Dermis lymphatic vessel endothelial cell (primary cell): ENCODE measurements at places on chromosomes 12 and 14. TPM values are rescaled to one million over a fixed set of nuclear protein-coding genes. Genes with fewer than 3 reads are reported as not detected.

RAN gene
- 395 and 639 TPM in 2 replicates for total RNA-seq

C14orf132 gene
- total RNA-seq: 3.6 and 8.6 TPM in 2 replicates

UBR7 gene
- total RNA-seq: 39.8 and 52.1 TPM in 2 replicates

FOXG1 gene
- total RNA-seq: not detected in 2 replicates

LRRC10 gene
- not detected in 2 replicates for total RNA-seq

ESRRB gene
- not detected in 2 replicates for total RNA-seq

IAPP gene
- not detected in 2 replicates for total RNA-seq

PLEKHG3 gene
- total RNA-seq: 6.1 and 11.0 TPM in 2 replicates

TPPP2 gene
- not detected in 2 replicates for total RNA-seq

LGR5 gene
- total RNA-seq: not detected in 2 replicates

KRT3 gene
- not detected in 2 replicates for total RNA-seq

VDR gene
- total RNA-seq: under 0.01 and 0.11 TPM in 2 replicates

AKAP3 gene
- total RNA-seq: 1.3 and 1.9 TPM in 2 replicates

GPD1 gene
- total RNA-seq: 0.22 TPM in 1 of 2 replicates, not detected in the other
